ENCODE measurements at places on chromosomes 4 and X.

DNA sequence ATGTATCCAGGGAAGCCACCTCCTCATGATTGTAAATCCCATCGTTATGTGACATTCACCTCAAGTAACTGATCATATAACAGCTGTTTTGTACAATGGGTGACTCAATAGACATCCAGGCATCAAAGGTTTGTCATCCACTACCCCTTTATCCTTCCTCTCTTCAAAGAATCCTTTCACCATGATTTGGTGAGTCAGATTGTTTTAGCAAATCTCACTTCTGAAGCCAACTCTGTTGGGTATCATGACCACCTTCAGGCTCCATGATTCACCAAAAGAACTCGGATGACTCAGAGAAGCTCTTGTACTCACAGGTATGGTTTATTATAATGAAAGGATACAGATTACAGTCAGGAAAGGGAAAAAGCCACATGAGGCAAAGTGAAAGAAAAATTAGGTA, 132.1 kb downstream of the PWWP3B start:
- no peak for DNase-seq

- DNase-seq = no peak
These were observed 367.6 kb downstream of the BCOR start for GRCh38 chrX:39729981-39730661.

- no peak for DNase-seq
These were observed 328.6 kb upstream of the ARX start for GRCh38 chrX:25344161-25344936.

DNA sequence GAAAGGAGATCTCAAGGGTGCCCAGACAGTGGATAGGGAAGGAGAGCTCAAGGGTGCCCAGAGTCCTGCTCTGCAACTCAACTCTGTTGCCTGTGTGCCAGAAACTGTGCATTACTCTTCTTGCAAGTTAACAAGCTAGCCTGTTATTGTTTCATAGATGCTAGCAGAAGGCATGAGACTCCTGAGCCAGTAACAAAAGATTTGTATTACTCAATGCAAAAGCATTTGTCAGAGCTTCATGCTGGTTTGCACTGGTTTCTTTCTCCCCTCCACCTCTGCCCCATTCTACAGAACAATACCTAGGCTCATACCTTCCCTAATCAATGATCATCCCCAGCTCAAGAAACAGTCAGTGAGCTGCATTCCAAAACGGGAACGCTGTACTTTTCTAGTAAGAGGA, 124.5 kb upstream of the NEIL3 start:
- DNase-seq = no peak

- DNase-seq = peak; percentile 60
These were observed 145.4 kb upstream of the HUWE1 start for GRCh38 chrX:53831662-53832635.

Data from SHP77 (cell line).